Stimulated activated naive CD4-positive, alpha-beta T cell treated with Interleukin-2 at 50 U/mL for 16 hours (primary cell): ENCODE measurements at places on chromosomes 11 and 22.

DNA sequence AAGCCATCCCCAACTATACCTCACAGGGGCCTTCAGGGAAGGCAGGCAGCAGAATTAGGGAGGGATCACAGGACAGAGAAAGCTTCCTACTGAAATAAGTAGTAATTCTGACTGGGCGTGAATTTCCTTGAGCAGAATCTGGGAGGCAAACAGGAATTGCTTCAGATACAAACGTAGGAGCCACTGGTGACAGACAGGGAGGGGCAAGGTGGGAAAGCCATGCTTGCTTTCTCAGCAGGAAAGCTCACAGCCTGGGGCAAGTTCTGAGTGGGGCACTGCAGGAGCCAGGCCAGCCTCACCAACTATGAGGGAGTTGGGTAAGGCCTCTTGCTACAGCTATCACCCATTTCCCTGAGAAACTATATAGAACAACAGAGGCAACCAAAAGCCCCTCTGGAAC lies 43.6 kb downstream of the ARHGAP32 start:
- DNase-seq = no peak

DNA sequence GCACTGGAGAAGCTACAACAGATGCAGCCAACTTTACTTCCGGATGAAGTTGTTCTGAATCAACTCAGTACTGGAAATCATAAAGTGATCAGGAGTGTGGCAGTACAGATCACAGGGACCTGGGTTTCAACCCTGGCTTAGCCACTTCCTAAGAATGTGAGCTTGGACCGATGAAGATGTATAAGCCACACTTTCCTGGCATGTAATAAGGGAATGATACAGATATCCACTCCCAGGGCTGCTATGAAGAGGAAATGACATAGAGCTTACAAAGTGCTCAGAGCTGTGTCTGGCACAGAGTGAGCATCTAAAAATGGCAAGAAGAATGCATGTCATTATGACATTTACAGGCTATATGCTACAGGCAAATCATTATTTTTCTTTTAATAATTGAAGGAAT lies 378.7 kb downstream of the NTM start:
- DNase-seq = no peak

DNA sequence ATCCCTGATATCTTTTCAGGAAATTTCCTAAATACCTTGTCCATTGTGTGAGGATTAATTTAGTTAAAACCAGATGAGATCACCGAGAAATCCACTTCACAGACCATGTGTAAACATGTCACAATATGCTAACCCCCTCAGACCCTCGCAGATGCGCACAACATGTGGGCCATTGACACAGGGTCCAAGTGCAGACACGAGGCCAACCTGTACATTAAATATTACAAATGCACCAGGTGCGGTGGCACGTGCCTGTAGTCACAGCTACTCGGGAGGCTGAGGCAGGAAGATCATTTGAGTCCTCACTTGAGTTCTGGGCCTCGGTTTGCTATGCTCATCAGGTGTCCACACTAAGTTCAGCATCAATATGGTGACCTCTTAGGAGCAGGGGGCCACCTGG lies 9.9 kb upstream of the TMPRSS4 start:
- no peak for DNase-seq

GRCh38 chr11:32161293-32161692 lies 70.4 kb downstream of the RCN1 start:
- no peak for DNase-seq

DNA sequence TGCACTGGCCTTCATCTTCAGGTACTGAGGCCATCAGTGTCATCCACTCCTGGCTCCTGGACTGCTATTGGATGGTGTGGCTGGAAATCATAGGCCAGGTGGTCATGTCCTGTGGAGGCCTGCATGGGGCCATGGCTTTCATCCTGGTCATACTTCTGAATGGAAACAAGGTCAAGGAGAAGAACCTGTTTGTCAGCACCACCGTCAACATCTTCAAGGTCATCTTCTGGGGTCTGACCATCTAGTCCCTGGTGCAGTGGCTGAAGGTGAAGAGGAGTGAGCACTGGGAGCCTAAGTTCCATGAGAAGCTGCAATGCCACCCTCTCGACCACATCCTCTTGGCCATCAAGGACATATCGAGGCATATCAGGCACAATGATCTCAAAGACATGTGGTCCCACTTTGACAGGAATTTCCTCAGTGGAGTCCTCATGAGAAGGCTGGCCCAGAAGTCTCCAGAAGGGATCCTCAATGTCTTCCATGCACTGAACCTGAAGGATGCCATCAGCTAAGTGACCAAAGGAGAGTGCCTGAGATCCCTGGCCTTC lies 120.0 kb upstream of the SERPIND1 start:
- no peak for DNase-seq

DNA sequence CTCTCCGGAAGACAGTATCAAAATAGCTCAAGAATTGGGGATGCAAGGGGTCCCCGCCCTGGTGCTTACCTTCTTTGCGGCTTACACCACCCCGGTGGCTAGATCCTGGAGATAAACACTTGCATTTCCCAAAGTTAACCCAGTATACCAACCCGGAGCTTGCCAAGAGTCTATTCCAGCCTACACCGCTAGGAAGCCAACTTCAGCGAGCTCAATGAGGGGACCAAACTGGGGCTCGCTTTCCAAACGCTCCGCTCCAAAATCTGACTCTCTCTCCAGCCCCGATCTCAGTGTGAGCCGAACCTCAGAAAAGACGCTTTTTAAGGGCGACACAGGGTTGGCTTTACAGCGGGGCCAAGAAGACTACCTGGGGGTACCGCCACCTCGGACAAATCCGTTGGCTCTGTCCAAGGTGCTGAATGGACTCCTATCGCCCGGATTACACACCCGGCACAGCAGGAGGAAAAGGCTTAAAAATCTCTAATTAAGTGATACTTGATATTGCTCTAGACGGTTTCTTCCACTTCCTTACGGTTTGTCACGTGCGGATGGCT lies 20.1 kb upstream of the BDNF start:
- no peak for DNase-seq

DNA sequence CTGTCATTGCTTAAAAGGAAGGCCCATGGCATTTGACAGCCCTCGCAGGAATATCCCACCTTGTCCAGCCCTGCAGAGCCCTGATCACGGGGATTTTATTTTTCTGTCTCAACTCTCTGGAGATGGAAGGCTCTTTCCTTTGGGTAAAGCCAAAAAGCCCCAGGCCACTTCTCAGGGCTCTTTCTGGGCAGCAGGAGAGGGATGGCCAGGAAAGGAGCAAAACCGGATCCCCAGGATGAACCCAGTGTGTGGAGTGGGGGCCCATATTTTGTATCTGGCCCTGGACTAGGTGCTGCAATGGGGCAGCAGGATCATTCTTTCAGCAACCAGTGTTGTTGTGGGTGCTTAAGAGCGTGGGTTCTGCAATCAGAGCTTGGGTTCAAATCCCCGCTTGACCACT lies 11.0 kb downstream of the CREB3L1 start:
- no peak for DNase-seq

- no peak for DNase-seq
These were observed 7.3 kb upstream of the C11orf86 start for GRCh38 chr11:66967670-66968425.

GRCh38 chr22:38504731-38505540 lies 1.2 kb downstream of the DDX17 start:
- DNase-seq = peak; percentile 52

- no peak for DNase-seq
These were observed 10.8 kb upstream of the MSANTD4 start for GRCh38 chr11:106032861-106033260.

GRCh38 chr11:92768121-92768840 lies 201.2 kb upstream of the MTNR1B start:
- no peak for DNase-seq

DNA sequence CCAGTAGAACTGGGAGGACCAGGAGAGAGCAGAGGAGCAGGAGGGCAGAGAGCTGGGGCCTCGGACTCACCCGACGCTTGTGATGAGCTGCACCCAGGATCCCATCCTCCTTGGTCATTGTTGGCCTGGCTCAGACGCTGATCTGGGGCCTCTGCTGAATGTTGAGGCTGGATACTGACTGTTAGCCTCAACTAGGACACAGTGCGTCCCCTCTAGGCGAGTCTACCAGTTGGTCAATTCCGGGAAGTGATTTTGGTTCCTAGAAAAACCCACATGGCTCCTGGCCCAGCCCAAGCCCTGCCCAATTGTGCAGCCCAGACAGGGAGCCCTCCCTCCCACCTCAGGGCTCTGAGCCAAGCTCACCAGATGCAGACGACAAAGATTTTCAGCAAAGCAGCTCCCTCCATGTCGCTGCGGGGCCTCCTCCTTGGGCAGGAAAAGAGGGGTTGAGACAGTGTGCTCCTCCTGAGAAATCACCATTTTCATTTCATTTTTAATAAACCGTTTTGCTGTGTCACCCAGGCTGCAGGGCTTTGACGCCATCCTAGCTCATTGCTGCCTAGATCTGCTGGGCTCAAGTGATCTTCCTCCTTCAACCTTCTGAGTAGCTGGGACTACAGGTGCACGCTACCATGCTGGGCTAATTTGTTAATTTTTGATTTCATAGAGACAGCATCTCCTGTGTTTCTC lies at the start of gene APOL4:
Gene APOL4 (minus strand): TSS at position 180 of the 690 bp plus-strand sequence. CDS start 75 bp downstream, at position 105.
- no peak for DNase-seq

DNA sequence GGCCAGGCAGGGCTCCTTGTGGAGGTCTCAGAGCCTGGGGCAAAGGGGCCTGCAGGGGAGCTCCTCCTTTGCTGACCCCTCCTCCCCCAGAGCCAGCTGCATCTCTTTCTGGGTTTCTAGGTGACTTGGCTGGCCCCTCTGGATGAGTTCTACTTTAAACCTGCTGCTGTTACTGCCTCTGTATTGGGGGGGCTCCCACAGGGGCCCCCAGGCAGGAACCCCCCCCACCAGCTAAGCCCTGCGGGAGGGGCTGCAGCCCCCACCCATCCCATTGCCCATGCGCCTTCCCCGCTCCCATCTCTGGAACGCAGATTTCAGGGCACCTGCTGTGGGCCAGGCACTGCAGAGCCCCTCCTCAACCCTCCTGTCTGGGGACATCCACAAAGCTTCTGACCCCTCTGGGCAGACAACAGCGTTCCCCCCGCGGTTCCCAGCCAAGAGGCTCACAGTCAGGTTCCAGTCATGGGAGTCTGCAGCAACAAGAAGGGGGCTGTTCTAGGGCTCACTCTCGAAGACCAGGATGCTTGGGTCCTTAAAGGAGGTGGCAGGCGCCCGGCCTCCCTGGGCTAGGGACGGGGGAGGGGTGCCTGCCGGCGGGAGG lies 815 bp upstream of the PLCB3 start:
- no peak for DNase-seq
